Femur (tissue), 1 donor: ENCODE measurements at places on chromosomes 2 and 18.

GRCh38 chr2:159456500-159457426, 159.6 kb downstream of the BAZ2B start:
- DNase-seq = no peak

- DNase-seq = no peak
Observed at GRCh38 chr2:232490221-232491138, 2.8 kb upstream of the ECEL1 start.

DNA sequence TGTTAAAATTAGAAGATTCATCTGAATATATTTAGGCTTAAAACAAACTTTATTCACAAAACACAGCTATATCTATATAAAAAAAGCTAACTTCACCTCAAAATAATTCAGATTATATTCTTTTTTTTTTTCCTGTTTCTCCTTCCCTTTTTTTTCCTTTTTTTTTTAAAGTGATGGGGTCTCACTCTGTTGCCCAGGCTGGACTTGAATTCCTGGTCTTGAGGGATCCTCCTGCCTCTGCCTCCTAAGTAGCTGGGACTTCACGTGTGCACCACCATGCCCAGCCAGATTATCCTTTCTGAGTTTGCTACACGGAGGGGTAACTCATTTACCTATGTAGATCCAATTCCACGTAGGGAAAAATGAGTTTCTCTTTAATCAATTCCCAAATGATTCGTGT, 3.8 kb downstream of the IDH1 start:
- no peak for DNase-seq

DNA sequence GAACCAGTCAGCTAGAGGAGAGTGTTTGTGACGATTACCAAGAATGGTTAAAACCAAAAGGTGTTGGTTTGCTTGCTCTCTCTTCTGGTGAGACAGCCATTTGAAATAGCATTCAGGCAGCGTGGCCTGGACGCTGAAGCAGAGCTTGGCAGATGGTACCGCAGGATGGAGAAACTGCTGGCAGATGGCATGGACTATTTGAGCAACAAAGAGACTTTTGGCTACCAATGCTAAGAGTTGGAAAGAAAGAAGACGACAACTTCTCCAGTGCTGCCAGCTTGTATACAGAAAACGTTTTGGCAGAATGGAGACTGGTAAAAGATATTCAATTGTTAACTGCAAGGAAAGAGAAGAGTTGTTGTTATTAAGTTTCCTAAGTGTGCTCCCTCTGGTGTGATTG, 315.0 kb downstream of the PARD3B start:
- no peak for DNase-seq

- no peak for DNase-seq
Observed at GRCh38 chr18:56207989-56208388, 430.4 kb downstream of the TXNL1 start.

- DNase-seq = no peak
Observed at GRCh38 chr2:97763176-97763845, 49.9 kb downstream of the ZAP70 start.

DNA sequence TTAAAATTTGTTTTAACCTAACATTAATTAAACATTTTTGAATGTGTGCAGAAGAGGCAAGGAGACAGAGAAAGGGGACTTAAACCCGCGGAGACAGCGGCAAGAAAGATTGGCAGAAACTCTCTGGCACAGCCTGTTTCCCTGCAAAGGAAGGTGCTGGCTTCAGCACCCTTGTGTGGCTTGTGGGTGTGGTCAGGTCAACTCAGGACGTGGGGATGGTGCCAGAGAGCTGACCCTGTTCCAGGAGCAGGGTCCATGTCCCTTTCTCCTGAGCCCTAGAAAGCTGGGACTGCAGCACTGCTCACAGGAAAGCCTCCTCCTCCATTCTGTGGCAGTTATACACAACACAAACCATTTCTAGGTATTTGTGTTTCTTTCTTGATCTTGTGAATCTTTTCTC, 176.2 kb upstream of the ST6GAL2 start:
- no peak for DNase-seq

DNA sequence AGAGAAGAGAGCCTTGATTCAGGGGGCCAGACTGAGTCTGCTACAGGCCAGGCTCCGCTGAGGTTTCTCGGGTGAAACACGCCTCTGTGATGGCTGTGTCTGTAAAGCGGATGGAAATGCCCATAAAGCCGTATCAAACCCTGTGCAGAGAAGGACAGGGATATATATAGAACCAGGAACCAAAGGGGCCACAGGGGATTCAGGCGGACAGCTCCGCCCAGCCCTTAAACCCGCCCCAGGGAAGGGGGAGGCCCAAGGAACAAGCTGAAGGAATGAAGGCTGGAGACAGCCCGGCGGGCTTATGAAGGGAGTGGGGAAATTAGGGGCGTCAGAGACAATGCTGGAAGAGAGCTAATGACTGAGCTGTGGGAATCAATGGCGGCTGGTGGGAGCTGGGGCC, 42.1 kb downstream of the NHEJ1 start:
- peak; percentile 48 for DNase-seq

DNA sequence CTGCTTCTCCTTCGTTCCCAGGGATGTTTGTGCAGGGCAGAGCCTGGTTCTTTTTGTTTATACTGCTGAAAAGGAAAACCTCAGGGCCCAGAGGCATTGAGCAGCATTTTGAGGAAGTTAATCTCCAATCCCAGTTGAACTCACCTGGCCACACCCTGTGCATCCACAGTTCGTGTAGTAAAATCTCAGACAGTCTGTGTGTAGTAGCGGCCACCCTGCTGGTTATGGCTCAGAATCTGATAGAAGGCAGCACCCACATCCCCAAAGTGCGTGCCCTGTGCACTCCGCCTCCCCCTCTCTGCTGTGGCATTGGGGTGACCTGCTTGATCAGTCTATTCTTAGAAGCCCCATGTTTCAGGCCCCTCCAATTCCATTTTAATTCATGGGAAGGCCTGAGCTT, 10.9 kb downstream of the TRIB2 start:
- DNase-seq = no peak
